ENCODE measurements at places on chromosomes 1 and 21.

DNA sequence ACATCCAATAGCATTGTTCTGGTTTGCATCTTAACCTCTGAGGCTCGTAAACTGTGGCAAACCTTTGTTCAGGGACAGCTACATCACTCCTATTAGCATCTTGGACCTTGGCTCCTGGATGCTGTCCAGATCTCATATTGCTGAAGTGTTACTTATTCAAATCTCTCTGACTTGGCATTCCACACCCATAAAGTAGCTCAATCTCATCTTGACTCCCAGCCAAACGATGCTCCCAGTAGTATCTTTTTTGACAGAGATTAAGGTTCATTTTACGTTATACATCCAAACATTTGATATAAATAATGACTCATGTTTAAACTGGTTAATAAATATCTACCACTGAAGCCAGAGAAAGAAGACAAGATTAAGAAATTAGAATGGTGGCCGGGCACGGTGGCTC lies 4.4 kb upstream of the FLVCR1 start:
- DNase-seq = no peak

DNA sequence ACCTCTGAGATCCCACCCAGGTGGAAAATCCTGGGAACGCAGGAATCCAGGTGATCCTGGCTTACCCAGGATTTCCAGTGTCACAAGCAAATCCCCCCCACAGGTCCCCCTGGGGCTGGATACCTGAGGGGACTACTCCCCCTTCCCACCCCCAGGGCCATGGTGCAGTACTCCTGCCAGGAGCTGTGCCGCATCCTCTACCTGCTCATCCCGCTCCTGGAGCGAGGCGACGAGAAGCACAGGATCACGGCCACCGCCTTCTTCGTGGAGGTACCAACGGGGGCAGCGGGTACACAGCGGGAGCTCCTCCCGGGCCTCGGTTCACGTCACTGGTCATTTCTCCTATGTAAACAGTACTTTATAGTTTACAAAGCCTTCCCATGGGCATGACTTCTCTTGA lies 20.4 kb upstream of the TTC4 start:
- DNase-seq = no peak

GRCh38 chr1:211935448-211935970 lies 99.8 kb downstream of the INTS7 start:
- no peak for DNase-seq

- DNase-seq = no peak
These were observed 28.1 kb downstream of the RCOR3 start for GRCh38 chr1:211287218-211287617.

- no peak for DNase-seq
These were observed 213.0 kb downstream of the CAMTA1 start for GRCh38 chr1:6998267-6998666.

DNA sequence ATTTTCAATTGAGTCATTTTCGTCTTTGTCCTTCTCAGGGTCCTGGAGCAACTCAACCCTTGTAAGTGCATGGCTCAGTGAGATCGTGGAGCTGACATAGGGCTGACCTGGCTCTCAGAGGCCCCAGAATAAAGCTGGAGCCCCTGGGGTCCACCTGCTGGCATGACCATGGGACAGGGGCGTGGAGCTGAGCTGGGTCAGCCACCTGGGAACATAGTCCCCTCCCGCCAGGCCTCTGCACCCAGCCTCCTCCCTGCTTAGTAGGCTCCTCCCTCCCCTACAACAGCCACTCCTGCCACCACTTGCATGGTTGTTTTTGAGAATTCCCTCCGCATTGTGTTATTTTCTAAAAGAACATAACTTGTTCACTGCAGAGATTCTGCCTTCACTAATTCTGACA lies 3.1 kb upstream of the RIPK4 start:
- no peak for DNase-seq
